ENCODE measurements at places on chromosomes 5 and 9.

GRCh38 chr5:169950333-169950732, 30.0 kb downstream of the INSYN2B start:
- no peak for DNase-seq

DNA sequence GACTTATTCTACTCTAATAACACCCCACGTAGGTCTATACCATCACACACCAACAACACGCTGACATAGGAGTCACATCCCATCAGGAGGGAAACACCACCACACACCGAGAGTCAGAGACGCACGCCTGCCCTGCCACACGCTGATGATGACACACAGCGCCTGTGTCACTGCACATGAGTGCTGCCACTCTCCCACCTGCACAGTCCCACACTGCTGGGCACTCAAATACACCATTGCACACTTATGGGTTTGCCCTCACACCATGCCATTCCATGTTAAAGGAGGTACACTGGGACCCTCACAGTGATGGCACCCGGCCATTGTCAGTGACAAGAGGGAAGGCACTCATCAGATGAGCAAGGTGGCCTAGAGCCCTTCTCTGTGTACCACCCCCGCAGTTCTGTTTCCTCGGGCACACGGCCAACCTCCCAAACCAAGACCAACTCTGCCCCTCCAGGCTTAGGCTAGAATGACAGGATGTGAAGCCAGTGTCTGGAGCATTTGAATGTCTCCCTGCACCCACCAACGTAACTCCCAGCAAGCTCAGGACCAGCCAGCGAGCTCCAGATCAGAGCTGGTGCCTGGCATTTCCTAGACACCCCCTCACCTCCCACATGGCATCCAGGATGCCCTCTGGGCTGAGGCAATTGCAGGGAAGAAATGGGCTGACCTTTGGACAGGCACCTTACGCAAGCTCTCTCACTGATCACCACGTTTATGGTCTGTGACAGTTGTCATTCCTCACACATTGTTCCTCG, 3.6 kb upstream of the CPLX2 start:
- peak; percentile 32 for DNase-seq

- DNase-seq, result no peak
Observed at GRCh38 chr9:116002624-116003023, 151.0 kb upstream of the PAPPA start.

- DNase-seq, result no peak
Observed at GRCh38 chr9:108056805-108057386, 567.3 kb upstream of the KLF4 start.

DNA sequence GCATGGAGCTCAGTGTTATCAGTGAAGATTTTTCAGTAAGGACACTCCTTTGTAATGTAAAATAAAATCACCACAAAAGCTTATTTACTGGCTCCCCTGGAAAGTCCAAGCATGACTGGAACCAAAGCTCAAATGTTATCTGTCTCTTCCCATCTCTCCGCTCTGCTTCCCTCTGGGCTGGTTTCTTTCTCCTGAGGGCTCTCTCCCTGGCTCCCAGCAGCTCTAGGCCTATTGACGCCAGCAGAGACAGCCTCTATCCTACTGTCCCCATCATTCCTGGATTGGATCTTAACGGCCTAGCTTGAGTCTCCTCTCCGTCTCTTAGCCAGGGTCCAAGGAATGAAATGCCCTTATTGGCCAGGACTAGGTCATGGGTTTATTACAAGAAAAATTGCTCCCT, 86.1 kb downstream of the TMEM167A start:
- no peak for DNase-seq

- no peak for DNase-seq
Observed at GRCh38 chr5:179798144-179798770, 4.5 kb downstream of the LTC4S start.

DNA sequence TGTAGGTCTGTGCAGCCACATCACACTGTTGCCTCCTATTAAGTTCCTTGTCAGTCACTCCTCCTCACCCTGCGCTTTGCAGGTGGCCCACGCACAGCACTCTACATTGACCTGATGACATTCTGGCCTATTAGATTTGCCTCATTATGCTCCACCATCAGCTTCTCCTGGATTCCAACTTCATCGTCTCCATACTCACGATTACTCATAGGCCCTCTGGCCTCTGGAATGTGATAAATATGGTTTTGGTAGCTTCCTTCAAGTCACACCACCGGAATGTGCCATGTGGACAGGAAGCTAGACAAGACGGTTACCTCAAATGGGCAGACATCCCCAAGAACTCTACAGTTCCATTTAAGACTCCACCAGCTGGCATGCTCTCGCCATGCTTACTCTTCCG, 158.0 kb upstream of the LHFPL2 start:
- no peak for DNase-seq

DNA sequence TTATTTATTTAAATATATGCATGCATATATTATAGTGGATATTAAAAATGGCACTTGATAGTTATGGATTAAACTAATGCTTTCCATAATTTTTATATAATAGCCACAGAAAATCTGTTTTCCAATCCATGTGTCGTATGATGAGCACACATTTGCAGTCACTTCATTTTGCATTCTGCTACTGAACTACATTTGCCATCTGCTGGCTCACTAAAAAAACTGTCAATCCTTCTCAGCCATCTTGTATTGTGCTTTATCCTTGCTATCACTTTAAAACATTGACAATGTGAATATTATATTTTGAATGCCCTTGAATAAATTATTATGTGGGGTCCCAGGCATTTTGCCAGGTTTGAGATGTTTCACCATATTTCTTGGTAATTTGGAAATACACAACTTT, 586.6 kb downstream of the DNAH5 start:
- DNase-seq, result no peak

DNA sequence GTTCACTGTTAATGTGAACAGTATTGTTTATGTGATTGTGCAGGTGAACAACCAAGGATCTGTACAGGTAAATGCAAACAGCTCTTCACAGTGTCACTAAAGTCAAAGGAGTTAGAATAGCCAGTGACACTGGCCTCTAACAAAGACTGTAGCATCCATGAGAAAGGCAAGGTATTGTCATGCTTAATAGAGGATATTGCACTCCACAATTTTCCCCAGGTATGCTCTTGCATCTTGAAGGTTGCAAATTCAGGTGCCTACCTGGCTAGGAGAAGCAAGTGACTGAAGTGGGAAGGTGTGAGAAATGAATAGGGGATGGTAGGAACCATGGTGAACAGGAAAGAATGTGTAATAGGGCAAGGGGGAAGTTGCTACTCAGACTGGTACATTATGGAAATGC, 101.2 kb upstream of the EFNA5 start:
- no peak for DNase-seq

- no peak for DNase-seq
Observed at GRCh38 chr9:108149326-108149725, 659.8 kb upstream of the KLF4 start.

DNA sequence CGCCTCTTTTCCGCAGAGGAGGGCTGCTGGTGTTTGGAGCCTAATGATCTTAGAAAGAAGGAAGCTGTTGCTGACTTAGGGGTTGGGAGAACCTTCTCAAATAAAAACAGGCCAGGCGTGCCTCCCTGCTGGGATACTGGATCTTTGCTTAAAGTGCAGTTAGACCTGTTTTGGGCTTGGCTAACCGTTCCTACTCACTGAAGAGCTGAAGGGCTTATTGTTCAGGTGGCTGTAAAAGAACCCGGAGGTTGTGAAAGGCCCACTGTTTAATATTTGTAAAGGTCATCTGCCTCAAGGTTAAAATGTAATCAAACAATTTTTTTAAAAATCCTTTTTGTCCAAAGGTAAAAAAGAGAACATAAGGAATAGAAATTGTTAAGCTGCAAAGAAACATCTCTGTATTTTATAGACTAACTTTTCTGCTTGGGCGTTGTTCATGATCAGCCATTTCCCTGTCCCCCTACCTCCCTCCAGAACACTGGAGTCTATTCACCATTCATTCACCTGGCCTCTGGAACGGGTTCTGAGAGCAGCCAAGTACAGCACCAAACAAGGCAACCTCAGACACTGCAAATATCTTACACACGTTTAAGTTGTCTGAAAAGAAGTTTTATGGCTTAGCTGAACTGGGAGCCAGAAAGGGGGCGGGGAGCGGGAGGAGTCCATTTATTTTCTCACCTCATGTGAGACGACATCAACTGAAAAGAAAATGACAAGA, 18.6 kb upstream of the MTMR12 start:
- no peak for DNase-seq

- no peak for DNase-seq
Observed at GRCh38 chr5:78568212-78568611, 80.4 kb downstream of the LHFPL2 start.

All from DMS153 (cell line).